ENCODE measurements at places on chromosomes 13 and 19. TPM values are rescaled to one million over a fixed set of nuclear protein-coding genes. Genes with fewer than 3 reads are reported as not detected.
A peak's percentile ranks its signal among the peaks of the same experiment; 100 is the strongest.

DNA sequence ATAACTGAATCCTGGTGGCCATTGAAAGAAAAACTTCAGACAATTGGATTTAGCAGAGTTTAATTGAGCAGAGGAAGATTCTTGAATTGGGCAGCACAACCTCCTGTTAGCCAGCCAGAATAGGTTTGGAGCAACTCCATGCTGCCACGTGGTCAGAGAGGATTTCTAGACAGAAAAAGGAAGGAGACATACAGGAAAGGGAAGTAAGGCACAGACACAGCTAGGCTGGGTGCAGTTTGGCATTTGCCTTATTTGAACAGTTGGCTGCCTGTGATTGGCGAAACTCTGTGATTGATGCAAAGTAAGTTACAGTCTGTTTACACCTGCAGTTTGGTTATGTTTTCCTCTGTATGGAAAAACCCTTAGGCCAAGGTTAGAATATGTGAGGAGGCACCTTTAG is 85.8 kb upstream of the SPATA13 start:
- H3K36me3 ChIP-seq, result no peaks in the 10 kb centered on the region
- H3K27ac ChIP-seq, result no peak overlapping the region
- peaks cover 1% of the 10 kb centered on the region for H3K27me3 ChIP-seq
- no peaks in the 10 kb centered on the region for H3K4me1 ChIP-seq
- DNase-seq, result no peak

GRCh38 chr13:93017493-93018112 is 209.0 kb upstream of the GPC6 start:
- H3K4me3 ChIP-seq, result no peak overlapping the region
- no peak for DNase-seq
- no peaks in the 10 kb centered on the region for H3K36me3 ChIP-seq
- no peaks in the 10 kb centered on the region for H3K27me3 ChIP-seq
- no peak overlapping the region for H3K27ac ChIP-seq
- no peaks in the 10 kb centered on the region for H3K4me1 ChIP-seq

- H3K4me3 ChIP-seq, result no peak overlapping the region
- H3K36me3 ChIP-seq, result no peaks in the 10 kb centered on the region
- DNase-seq, result no peak
Measured at GRCh38 chr13:104616990-104617389, 1550.8 kb upstream of the SLC10A2 start.

- H3K27ac ChIP-seq, result no peak overlapping the region
- H3K27me3 ChIP-seq, result no peaks in the 10 kb centered on the region
- no peak for DNase-seq
- H3K36me3 ChIP-seq, result no peaks in the 10 kb centered on the region
- no peaks in the 10 kb centered on the region for H3K4me1 ChIP-seq
Measured at GRCh38 chr13:103876571-103876970, 810.4 kb upstream of the SLC10A2 start.

- DNase-seq, result peak; percentile 60
- peak overlapping the region; percentile 85 for H3K4me3 ChIP-seq
- peaks cover 38% of the 10 kb centered on the region for H3K27me3 ChIP-seq
- no peaks in the 10 kb centered on the region for H3K36me3 ChIP-seq
- H3K27ac ChIP-seq, result peak overlapping the region; percentile 61
Measured at GRCh38 chr13:21670006-21670882, 629 bp upstream of the FGF9 start.

- no peaks in the 10 kb centered on the region for H3K4me1 ChIP-seq
- H3K27ac ChIP-seq, result no peak overlapping the region
- no peaks in the 10 kb centered on the region for H3K36me3 ChIP-seq
Measured at GRCh38 chr13:84927442-84928169, 871.6 kb downstream of the SLITRK6 start.

- no peaks in the 10 kb centered on the region for H3K4me1 ChIP-seq
- H3K27ac ChIP-seq, result no peak overlapping the region
- H3K36me3 ChIP-seq, result no peaks in the 10 kb centered on the region
Measured at GRCh38 chr13:80939581-80939980, 598.7 kb upstream of the SPRY2 start.

DNA sequence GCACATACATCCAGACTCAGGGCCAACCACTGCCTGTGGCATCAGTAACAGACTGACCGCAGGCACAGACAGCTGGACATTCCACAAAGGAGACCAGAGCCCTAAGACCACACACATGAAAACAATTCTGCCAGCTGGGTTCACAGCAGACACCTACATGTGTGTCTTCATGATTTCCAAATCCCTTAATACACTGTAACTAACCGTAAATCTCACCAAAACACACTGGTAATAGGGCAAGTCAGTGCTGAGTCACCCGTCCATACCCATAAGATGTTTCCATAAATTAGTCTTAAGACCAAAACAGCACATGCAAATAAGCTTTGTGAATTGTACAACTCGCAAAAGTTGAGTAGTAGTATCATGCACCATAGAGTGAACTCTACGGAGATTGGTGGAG is 65.4 kb downstream of the TUBGCP3 start:
- peaks cover 38% of the 10 kb centered on the region for H3K36me3 ChIP-seq
- no peak overlapping the region for H3K4me3 ChIP-seq
- H3K27ac ChIP-seq, result no peak overlapping the region
- no peak for DNase-seq
- no peaks in the 10 kb centered on the region for H3K4me1 ChIP-seq

GRCh38 chr13:34513526-34513925 is 428.5 kb upstream of the NBEA start:
- H3K4me1 ChIP-seq, result no peaks in the 10 kb centered on the region
- H3K4me3 ChIP-seq, result no peak overlapping the region
- no peaks in the 10 kb centered on the region for H3K36me3 ChIP-seq
- H3K27me3 ChIP-seq, result no peaks in the 10 kb centered on the region

- H3K27me3 ChIP-seq, result no peaks in the 10 kb centered on the region
- no peak overlapping the region for H3K4me3 ChIP-seq
- no peak for DNase-seq
- H3K36me3 ChIP-seq, result no peaks in the 10 kb centered on the region
- no peak overlapping the region for H3K27ac ChIP-seq
Measured at GRCh38 chr13:93147298-93147645, 79.3 kb upstream of the GPC6 start.

- H3K27me3 ChIP-seq, result no peaks in the 10 kb centered on the region
- DNase-seq, result no peak
- H3K4me1 ChIP-seq, result no peaks in the 10 kb centered on the region
- no peaks in the 10 kb centered on the region for H3K36me3 ChIP-seq
Measured at GRCh38 chr13:63546524-63546923, 2130.9 kb upstream of the PCDH20 start.

DNA sequence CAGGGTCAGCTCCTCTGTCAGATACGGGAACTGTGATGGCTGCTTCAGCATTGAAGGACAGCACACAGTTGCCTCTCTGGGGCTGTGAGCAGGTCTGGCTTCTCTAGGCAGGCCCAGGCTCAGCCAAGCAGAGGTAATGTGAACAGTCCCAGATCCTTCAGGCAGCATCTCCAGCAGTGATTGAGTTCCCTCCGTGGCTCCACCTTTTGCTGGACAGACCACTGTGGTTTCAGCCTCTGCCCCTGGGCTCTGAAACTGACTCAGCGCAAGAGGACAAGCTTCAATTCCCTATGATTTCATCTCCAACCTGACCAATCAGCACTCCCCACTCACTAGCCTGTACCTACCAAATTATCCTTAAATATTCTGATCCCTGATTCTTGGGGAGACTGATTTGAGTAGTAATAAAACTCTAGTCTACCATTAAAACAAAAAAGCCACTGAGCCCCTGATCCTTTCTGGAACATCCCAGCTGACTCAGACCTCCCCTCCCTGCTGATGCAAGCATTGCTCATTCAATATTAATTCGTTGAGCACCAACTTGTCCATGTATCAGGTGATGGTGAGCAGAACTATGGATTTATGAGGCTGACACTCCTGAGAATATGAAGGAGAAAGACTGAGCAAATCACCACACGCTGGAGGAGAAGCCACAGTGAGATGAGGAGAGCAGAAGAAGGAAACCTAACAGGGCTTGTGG is 16.7 kb downstream of the GSX1 start:
- no peak overlapping the region for H3K4me3 ChIP-seq
- H3K4me1 ChIP-seq, result no peaks in the 10 kb centered on the region
- H3K27ac ChIP-seq, result no peak overlapping the region
- peaks cover 39% of the 10 kb centered on the region for H3K27me3 ChIP-seq

DNA sequence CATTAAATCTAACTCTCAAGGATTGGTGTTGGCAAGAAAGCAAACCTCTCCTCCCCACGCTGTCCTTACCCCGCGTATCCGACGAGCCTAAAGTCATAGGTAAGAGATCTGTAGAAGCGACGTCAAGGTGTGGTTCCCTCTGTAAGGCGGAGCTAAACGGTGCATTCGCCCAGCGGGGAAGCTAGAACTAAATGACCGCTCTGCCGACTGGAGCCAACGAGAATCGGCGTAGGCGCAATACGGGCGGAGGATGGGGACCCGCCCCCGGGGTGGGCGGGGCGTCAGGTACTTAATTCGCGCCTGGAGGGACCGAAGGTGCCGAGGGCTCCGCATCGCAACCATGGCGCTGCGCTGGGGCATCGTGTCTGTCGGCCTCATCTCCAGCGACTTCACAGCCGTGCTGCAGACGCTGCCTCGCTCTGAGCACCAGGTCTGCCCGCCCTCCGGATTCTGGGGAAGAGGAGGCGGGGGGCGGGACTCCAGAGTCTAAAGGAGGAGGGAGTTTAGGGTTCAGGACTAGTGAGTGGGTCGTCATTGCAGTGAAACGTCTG is at the start of gene DHDH:
Gene DHDH, plus strand, starts transcription at position 318 of the 551 bp plus-strand sequence. Its CDS starts 23 bp downstream, at position 341.
- DNase-seq, result peak; percentile 73
- H3K27me3 ChIP-seq, result peaks cover 3% of the 10 kb centered on the region
- H3K4me3 ChIP-seq, result peak within 1 kb of the TSS; percentile 83
- H3K36me3 ChIP-seq, result no peaks in the 10 kb centered on the region
- H3K27ac ChIP-seq, result peak within 1 kb of the TSS; percentile 63
- H3K4me1 ChIP-seq, result peaks cover 10% of the 10 kb centered on the region

DNA sequence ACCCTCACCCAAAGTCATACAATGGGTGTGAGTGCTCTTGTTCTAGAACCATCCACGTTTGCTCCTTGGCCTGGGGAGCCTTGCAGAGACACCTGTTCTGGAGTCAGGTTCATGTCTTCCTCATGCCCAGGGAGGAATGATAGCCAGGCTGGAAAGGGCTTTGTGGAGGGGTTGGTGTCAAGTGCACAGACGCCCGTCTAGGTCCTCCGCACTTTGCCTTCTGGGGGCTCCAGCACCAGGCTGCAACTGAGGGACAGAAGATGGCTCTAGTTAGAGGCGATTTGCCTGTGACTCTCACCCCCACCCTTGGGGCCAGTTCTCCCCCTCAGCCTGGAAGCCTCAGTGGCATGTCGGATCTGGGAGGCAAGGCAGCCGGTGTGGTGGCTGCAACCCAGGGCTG is 47.2 kb upstream of the ZNF536 start:
- no peaks in the 10 kb centered on the region for H3K36me3 ChIP-seq
- no peak overlapping the region for H3K27ac ChIP-seq
- no peaks in the 10 kb centered on the region for H3K4me1 ChIP-seq
- no peak overlapping the region for H3K4me3 ChIP-seq

CEACAM16 gene
- total RNA-seq, result not detected

MBD3L3 gene
- total RNA-seq, result not detected

NAT14 gene
- total RNA-seq, result 10.9 TPM

C19orf33 gene
- total RNA-seq, result 0.58 TPM

CELF5 gene
- not detected for total RNA-seq

ACP4 gene
- not detected for total RNA-seq

GRIK5 gene
- 0.09 TPM for total RNA-seq

Measured in activated B cell treated with CpG ODN at 0.5 μM for 24 hours (primary cell).